Activated CD4-positive, alpha-beta memory T cell treated with anti-CD3 and anti-CD28 coated beads, Interleukin-2, amount 10 ng/mL, durations not matched to agents 7 days and 5 days (primary cell): ENCODE measurements at places on chromosomes 3 and 15. TPM values are rescaled to one million over a fixed set of nuclear protein-coding genes. Genes with fewer than 3 reads are reported as not detected.

The ATP13A5 gene
- total RNA-seq = not detected

DNA sequence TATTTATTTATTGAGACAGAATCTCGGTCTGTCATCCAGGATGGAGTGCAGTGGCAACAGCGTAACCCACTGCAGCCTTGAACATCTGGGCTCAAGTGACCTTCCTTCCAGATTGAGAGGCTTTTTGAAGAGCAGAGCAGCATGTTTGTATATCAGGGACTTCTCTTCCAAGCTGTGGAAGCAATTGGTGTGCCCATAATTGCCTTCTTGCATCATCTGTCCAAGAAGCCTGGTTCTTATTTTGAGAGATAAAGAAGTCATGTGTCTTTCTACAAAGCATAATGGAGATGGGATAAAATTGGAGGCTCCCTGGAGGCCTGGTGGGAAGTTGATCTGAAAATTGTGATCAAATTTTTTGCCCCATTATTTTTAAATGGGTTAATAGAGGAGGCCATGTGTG lies 183.8 kb upstream of the MCTP2 start:
- DNase-seq = no peak

GRCh38 chr3:193803288-193803687 lies 210.3 kb downstream of the OPA1 start:
- DNase-seq = no peak

DNA sequence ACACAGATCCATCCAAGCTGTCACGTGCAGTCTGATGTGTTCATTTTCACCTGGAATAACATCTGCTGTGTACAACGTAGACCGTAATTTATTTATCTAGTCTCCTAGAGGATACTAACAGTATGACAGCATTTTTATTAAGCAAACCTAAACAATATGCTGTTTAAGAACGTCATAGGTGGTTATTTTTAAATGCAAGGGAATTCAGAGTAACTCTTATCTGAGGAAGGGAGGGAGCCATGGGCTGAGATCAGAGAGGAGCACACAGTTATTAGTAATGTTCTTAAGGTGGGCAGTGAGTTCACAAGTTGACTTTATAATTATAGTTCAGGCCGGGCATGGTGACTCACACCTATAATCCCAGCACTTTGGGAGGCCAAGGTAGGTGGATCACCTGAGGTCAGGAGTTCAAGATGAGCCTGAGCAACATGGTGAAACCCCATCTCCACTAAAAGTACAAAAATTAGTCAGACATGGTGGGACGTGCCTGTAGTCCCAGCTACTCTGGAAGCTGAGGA lies 193.6 kb downstream of the UACA start:
- no peak for DNase-seq

DNA sequence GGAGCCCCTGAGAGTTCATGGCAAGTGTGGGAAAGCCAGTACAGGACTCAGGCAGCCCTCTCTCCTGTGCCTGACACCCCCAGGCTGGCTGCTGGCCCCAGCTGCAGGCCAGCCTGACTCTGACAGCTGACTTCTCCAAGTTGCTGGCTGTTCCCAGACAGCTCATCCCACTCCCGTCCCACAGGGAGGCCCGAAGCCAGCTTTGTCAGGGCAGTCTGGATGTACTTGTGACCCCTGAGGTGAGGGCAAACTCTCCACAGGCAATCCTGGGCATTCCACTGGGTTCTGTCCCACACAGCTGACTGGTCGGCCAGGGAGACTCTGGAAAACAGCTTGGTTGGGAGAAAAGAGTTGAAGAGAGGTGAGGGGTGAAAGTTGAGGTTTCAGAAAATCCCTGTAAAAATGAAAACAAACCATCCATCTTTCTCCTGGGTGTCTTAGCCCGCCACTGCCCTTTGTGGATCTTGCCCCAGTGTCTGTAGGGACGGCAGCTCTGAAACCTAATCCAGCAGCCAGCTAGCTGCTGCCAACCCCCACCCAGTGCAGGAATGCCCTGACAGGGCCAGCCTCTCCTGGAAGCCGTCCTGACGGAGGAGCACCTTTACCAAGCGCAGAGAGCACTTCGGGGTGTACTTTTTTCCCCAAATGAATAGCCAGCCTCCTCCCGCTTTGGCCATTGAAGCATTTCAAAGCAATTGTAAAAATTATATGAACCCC lies 87.9 kb downstream of the DNAJB8 start:
- DNase-seq = no peak

DNA sequence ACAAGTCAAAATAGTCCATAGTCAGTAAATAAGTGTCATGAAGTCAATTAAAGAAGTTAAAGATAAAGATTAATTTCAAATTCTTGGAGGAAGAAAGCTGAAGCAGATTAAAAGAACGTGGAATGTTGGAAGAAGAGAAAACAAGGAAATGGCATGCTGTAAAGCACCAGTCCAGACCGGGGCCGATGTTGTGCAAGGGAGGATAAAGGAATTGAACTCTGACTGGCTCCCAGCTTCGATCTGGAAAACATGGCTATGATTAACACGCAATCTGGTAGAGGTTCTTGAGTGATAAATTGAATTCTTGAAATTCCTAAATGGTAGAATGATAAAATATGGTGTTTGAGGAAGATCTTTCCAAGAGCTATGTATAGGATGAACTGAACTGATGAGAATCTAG lies 194.4 kb downstream of the MEIS2 start:
- DNase-seq = no peak

GRCh38 chr3:30625541-30626438 lies 19.4 kb downstream of the TGFBR2 start:
- no peak for DNase-seq

DNA sequence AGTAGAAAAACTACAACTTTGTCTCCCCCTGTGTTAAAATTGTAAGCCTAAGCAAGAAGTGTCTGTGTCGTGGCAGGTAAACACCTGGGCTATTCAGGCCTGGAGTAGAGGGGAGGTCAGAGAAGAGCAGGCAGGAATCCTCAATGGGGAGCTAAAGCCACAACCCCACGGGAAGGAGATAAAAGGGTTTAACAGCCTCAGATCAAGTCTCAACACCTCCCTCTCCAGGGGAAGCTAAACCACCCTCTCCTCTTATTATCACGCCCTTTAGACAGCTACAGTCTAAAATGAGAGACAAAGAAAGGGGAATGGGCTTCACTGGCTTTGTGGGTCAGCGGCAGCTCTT lies 11.6 kb downstream of the ETV5 start:
- DNase-seq = no peak

The DPPA4 gene
- not detected for total RNA-seq

- DNase-seq = peak; percentile 38
Observed at GRCh38 chr15:60389261-60390077, 8.3 kb downstream of the ANXA2 start.

DNA sequence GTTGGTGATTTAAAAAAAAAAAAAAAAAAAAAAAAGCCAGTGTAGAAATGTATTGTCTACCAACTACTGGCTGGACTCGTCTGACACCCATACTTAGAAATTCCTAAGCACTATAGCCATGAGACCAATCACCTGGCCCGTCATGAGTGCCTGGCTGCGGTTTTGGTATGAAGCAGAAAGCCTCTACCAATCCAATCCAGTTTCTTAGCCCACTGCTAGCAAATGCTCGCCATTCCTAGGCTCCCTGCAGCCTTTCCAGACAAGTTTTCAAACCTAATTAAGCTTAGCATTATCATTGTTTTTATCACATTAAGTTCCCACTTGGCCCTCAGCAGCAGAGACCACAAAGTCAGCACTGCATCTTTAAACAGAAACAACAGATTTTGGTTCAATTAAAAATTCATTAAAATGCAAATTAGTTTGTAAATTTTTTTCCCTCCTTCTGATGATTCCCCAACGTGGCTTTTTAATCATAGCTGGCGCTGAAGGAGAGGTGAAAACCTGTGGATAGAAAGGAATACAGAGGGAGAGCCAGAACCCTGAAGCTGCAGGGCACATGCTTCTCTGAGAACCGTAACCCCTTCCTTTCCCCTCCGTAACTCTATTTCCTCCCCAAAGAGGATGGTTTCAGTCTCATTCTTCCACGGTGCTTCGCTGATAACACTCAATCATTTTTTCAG lies 32.2 kb upstream of the ST8SIA2 start:
- DNase-seq = no peak

- no peak for DNase-seq
Observed at GRCh38 chr3:50147447-50147846, 7.7 kb upstream of the SEMA3F start.

The INKA1 gene
- total RNA-seq = 0.48 TPM

DNA sequence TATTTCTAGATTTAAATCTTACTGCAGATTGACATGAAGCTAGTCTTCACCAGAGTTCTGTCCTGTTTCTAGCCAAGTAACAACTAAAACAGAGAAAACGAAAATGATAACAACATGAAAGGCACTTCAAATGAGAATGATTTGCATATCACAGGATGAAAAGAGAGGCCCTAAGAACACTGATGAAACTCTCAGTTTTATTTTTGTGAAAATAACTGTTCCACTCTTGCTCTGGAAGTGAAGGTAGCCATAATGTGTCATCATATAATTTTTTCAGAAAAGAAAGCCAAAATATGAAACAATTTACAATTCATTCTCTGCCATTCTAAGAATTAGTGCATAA lies 274.4 kb downstream of the ADAMTSL3 start:
- DNase-seq = no peak

DNA sequence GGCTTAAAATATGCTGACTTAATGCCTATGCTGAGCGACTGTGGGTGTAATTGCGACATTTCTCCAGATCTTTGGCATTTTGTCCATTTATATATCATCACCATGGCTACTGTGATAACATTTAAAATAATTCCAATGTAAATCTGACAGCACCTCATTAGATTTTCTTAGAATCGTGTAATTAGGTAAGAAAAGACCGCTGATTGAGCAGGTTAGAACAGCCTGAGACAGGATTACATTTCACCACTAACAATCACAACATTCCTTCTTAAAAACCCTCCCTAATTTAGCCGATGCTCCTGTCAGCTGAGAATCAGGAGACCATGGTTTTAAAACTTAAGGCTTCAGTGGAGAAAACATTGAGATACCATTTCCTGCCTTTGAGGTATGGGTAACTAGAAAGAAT lies 455.3 kb upstream of the PDZRN3 start:
- no peak for DNase-seq

The JMJD7 gene
- total RNA-seq = 18.2 TPM

DNA sequence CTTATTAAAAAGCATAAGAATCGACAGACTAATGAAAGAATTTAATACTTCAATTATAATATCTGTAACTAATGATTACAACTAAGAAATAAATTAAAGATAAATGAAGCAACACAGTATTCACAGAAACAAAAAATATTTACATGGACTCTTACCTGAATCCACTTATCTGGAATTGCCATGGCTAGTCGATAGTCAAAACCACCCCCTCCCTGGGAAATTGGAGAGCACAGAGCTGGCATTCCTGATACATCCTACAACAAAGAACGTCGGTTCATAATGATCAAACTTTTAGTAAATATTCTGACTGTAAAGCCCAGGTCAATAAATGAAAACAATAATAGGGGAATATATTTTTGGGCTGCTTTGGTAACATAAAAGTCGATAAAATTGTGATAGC lies 175.5 kb downstream of the GBE1 start:
- DNase-seq = no peak

The PRICKLE2 gene
- total RNA-seq = not detected

GRCh38 chr3:53478166-53478830 lies 16.1 kb upstream of the CACNA1D start:
- no peak for DNase-seq

GRCh38 chr15:80816936-80817335 lies 37.8 kb downstream of the CEMIP start:
- no peak for DNase-seq

DNA sequence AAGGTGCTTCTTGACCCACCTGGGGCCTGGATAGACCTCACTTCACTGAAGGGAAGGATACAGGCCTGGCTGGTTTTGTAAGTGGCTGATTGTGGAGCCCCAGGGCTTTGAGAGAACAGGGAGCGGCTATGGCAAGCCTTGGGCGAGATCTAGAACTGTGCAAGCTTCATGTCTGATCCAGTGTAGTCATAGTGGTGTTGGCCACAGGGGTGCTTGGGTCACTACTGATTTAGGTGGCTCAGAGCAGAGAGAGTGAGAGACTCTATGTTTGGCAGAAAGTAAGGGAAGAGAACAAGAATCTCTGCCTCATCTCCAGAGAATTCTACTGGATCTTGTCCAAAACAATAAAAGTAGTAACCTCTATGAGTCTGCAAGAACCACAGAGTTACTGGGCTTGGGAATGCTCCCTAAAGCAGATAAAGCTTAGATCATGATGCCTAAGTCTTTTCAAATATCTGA lies 394.2 kb upstream of the EPHA3 start:
- no peak for DNase-seq

The MELTF gene
- 5.1 TPM for total RNA-seq

DNA sequence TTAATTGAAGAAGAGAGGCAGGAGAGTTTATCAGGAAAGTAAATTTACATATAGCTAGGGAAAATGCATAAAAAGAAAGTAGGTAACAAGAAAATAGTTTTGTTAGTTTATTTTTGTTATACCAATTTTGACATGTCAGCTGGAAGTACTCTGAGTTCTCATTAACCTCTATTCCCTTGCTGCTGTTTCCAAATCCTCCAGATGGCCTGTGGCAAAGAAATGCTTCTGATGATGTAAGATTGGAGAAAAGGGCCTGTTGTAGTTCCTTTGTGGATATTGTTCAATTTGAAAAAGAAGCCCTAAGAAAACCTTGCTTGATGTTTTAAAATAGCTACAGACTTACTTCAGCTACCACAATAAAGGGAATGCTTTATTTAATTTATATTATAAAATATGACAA lies 192.9 kb upstream of the SLITRK3 start:
- no peak for DNase-seq

DNA sequence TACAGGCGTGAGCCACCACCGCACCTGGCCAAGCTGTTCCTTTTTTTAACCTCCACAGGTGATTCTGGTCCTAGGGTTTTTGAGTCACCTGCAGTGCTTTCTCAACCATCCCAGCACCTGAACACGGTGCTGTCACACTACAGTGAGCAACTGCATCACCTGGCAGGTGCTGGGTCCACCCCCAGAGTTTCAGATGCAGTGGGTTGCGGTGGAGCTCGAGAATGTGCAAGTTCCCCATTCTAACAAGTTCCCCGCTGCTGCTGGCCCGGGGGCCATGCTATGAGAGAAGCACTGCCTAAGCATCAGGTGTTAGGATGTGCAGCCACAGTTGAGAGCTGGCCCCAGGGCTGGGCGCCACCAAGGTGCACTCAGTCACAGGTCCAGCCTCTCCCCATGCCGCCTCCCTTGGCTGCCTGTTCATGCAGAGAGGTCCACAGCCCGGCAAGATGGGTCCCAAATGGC lies 18.0 kb downstream of the ISG20 start:
- no peak for DNase-seq

The EEF1AKMT4 gene
- 3.8 TPM for total RNA-seq

- DNase-seq = peak; percentile 23
Observed at GRCh38 chr3:87333393-87333892, 57.1 kb upstream of the POU1F1 start.
